ENCODE measurements at places on chromosomes 2 and 18.

DNA sequence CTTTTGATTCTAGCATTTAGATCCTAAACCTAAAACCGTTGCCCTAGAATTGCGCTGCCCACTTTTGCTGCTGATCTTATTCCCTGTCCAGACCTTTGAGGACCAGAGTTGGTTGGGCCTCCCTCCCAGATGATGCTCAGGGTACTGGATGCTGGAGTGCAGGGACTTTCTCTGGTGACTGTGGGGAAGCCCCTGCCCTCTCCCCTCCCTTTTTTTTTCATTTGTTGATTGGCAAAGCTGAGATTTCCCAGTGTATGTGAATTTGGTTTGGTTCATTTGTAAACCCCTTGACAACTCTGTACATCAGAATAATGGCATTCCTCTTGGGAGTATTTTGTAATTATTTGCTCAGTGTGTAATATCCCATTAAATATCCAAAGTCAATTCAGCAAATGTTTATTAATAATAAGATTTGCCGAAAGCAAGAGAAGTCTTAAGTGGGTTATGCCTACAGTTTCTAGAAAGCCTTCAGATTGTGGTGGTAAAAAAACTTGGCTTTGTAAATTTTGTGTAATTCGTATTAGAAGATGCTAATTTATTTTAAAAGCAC is 28.3 kb downstream of the RAB31 start:
- no peak for DNase-seq

DNA sequence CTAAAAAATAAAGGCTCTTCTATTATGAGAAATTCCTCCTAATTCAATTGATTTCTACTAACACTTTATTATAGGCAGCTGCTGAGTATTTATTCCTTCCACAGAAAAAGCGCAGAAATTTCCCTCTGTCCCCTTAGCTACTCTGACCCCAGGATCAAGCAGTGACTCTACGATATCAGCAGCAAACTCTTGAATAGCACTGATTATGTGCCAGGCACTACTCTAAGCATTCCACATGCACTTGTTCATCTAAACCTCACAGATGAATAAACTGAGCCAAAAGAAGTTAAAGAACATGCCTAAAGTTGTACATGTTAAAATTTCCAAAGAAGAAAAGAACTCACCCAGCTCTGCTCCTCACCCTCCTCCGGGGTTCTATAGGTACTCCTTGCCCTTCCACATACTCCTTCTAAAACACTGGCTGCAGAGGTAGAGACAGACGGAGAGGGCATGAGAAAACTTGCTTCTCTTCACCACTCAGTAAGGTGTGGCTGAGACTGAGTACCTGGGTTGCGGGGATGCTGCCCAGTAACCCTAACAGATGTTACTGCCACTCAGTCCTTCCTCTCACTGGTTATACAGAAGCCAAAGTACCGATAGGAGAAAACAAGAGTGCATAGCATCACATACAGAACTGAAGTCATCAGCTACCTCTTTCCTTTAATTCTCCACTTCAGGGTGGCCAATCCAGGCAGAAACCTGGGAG is 9.9 kb downstream of the C1D start:
- no peak for DNase-seq

DNA sequence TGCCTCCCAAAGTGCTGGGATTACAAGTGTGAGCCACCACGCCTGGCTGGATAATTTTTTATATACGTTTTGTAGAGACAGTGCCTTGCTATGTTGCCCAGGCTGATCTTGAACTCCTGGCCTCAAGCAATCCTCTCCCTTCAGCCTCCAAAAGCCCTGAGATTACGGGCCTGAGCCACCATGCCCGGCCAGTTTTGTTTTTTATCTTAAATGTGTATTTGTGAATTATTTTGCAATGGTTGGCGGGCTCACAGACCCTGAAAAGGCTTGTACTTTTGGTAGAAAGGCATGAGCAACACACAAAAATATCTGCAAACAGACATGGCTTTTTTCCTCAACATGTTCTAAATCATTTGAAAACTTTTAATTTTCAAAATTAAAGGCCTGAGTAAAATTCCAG is 73.4 kb upstream of the TMEM18 start:
- DNase-seq, result no peak

DNA sequence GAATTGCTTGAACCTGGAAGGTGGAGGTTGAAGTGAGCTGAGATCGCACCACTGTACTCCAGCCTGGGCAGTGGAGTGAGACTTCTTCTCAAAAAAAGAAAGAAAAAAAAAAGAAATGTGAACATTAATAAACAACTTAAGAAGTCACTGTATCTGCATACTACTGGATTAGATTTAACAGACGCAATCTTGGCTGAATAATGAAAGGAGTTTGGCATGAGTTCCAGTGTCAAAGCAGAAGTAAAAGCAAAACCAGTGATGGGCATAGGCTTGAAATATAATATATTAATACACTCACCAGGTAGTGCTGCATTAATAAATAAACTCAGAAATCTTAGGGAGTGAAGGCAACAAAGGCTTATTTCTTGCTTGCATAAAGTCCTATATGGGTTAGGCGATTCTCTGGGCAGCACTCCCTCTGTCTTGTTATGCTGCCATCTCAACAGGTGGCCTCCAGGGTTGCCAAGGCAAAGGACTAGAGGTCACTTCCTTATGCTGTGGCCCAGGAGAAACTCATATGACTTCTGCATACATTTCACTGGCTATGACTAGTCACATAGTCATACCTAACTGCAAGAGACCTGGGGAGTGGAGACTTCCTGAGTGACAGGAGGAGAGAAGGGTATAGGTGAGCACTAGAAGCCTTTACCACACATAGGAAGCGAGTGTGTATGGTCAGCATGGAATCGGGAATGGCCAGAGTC is 296.2 kb upstream of the SPRED2 start:
- no peak for DNase-seq

DNA sequence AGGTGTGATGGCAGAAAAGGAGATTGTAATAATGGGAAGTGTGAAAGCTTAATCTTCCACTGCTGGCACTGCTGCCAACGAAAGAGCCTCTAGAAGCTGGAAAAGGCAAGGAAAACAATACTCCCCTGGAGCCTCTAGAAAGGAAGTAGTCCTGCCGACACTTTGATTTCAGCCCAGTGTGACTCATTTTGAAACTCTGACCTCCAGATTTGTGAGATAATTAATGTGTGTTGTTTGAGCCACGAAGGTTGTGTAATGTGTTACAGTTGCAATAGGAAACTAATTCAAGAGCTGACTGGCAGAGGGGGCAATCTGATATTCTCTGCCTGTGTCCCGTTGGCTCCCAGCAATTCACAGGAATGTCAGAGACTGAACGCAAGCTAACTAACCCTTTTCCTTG is 219.2 kb upstream of the UBE2E3 start:
- DNase-seq, result no peak

DNA sequence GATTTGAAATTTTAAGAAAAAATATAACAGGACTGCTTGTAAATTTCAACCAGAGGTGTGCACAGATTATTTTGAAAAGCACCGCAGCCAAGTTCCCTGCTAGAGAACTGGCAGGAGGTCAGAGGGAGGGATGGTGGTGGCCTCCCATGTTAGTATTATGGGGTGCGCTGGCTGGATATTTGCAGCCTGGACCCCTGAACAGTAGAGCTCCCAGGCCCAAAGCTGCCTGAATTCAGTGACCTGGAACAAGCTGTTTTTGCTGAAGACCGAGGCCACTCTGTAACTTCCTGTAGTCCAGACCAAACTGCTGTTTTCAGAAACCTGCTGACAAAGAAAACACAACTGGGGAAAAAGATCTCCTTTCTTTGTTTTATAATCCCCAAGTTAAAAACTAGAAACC is 314.3 kb downstream of the TNS1 start:
- no peak for DNase-seq

GRCh38 chr2:224009605-224010315 is 29.3 kb downstream of the SERPINE2 start:
- DNase-seq, result no peak

DNA sequence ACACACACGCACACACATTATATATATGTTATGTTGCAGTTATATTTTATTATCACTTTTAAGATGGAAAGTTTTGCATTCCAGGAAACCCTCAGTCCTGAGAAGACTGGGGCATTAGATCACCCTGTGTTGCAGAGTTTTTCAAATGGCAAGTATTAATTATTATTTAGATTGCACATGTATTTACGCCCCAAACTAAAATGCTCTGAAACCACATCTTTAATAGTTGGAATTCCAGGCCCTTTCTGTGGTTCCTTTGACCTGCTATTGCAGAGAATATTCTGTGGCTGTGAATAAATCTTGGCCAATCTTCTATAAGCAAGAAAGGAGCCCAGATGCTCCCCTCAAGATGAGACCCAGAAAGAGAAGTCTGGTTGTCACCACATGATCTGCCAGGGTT is 427.0 kb upstream of the TNP1 start:
- DNase-seq, result no peak

DNA sequence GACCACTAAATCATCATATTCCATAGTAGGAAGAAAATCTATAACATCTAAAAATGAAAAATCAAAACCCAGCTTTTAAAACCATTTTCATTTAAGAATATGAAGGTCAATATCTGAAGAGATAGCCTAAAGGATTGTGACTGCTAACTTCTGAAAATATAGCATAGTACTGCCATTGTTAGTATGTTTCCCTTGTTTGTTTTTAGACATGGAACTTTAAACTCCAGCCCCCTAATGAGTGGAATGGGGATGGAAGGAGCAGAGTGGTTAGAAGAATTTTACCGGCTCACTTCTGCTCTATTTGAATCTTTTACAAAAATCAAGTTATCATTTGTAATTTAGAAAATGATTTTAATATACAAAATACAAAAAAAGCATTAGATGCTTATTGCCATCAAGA is 169.0 kb downstream of the CD226 start:
- no peak for DNase-seq

GRCh38 chr2:127943186-127943585 is 57.4 kb upstream of the AMMECR1L start:
- DNase-seq, result no peak

GRCh38 chr2:86441392-86441881 is 266 bp downstream of the KDM3A start:
- DNase-seq, result no peak

DNA sequence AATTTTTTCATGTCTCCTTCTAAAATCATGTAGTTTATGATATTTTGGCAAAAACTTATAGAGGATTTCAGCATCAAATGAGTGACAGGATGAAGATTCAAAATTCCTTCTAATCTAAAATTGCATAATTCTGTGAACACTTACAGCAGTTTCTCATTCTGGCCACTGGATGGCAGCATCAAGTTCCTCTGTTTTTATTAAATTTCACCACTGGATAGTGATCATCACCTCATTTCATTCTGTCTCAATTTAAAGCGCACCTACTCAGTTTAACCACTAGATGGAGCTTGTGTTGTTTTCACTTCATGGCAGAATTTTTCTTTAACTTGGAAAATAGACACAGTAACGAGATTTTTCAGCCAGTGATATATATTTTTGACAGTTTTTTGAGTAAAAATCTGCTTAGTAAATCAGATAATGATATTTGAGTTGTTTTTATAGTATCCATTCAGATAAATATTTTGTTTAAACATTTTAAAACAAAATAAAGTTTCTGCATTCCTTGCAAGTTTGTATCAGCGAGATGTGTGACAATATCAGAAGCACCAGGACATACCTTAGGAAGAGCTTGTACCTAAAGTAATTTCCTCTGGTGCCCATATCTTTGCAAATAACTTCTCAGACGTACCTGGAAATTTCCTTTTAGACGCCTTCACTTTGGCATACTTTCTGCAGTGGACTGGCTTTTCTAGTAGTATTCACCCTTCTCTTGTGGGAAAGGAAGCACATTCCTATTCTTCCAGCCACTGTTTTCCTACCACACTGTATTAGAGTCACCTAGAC is 94.7 kb upstream of the ARHGAP15 start:
- no peak for DNase-seq

- no peak for DNase-seq
Measured at GRCh38 chr18:47870605-47871004, 59.9 kb downstream of the SMAD2 start.

- no peak for DNase-seq
Measured at GRCh38 chr2:227774011-227774624, 28.4 kb downstream of the SCYGR8 start.

- no peak for DNase-seq
Measured at GRCh38 chr2:190533968-190534309, 583 bp downstream of the NEMP2 start.

- DNase-seq, result no peak
Measured at GRCh38 chr2:18301421-18302139, 258.9 kb downstream of the RDH14 start.

DNA sequence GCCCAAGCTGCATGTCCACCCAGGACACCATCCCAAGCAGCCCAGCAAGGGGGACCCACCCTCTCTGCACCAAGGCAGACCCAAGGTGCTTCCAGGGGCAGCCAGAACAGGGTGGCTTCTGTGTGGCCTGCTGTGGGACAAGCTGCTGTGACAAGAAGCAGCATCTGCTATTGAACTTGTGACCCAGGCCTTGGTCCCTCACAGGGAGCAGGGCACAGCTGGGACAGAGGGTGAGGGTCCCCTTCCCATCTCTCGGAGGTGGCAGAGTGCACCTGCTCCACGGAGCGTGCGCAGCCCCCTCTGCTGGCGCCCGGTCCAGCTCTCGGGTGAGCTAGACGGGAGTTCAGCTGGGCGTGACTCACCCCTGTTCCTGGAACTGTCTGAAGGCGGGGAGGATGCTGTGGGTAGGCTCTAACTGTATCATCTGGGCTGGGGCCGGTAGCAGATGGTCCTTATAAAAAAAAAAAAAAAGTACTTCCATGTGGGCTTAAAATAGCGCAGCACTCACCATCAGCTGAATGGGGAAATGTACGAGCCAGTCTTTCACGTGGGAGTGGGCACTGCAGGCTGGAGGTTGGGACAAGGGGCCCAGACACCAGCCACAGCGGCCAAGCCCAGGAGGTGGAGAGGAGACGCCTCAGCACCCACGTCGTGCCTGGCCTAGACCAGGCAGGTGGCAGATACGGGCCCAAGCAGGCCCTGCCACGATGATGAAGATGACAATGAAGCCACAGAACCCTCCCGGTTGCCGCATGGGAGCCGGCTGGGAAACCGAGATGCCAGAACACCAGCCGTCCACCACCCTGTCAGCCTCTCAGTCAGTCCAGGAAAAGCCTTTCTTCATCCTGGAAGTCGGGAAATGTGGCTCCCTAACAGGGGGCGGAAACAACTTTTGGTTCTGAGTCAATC is 136.8 kb upstream of the ID2 start:
- no peak for DNase-seq

DNA sequence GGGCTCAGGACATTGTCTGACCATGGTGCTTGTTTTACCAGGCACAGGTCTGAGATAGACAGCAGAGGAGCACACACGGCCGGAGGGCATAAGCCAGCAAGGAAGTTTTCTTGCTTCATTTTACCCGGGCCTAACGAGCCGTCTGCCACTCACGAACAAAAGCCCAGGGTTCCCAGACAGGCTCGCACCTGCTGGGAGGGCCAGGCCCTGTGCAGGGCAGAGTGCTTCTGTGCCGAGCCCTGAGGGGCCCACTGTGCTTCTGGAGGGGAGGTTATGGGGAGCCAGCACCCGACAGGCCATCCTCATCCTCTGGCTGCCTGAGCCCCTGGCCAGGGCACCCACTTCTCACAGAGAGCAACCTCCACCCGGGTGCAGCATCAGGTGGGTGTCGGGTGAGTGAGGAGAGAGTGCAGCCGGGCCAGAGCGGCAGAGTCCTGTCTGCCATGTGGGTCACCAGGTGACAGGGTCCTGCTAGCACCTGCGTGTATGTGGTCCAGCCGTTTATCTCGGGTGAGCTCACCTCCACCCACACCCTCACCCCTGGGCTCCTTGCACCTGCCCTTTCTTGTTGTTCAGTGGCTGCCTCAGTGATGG is 297.9 kb downstream of the NDUFA10 start:
- no peak for DNase-seq

- DNase-seq, result no peak
Measured at GRCh38 chr2:84676295-84676694, 160.0 kb downstream of the DNAH6 start.
